ENCODE measurements at places on chromosomes 11 and 22.

DNA sequence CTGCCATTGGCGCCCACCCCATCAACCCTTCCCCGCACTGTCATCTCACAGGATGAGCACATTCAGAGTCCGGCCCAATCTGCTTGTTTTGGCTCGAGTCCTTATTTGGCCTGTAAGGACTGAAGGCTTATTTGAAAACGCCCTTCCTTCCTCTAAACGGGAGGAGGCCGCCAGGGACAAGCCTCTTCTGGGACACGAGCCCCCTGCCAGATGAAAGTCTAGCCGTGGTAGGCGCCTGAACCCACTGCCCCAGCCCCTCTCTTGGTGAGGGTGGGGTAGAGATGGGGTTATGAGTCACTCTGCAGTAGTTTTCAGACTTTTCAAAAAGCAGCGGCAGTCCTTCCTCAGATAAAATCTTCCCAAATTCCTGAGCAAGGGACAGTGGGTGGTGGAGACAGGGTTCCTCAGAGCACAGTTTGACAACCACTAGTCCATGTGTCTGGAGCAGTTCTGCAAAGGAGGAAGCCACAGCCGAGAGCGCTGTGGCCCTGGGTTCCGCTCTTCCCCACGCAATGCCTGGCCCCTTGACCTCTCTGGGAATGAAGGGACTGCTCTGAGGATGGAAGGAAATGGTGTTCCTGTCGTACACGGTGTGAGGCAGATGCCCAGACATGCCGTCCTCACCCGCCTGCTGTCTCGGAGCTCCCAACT is 57.0 kb downstream of the MYH9 start:
- no peak for DNase-seq

GRCh38 chr11:84958295-84958694 is 668.8 kb downstream of the DLG2 start:
- DNase-seq, result no peak

GRCh38 chr11:2168286-2169004 is 3.2 kb downstream of the TH start:
- DNase-seq, result no peak

DNA sequence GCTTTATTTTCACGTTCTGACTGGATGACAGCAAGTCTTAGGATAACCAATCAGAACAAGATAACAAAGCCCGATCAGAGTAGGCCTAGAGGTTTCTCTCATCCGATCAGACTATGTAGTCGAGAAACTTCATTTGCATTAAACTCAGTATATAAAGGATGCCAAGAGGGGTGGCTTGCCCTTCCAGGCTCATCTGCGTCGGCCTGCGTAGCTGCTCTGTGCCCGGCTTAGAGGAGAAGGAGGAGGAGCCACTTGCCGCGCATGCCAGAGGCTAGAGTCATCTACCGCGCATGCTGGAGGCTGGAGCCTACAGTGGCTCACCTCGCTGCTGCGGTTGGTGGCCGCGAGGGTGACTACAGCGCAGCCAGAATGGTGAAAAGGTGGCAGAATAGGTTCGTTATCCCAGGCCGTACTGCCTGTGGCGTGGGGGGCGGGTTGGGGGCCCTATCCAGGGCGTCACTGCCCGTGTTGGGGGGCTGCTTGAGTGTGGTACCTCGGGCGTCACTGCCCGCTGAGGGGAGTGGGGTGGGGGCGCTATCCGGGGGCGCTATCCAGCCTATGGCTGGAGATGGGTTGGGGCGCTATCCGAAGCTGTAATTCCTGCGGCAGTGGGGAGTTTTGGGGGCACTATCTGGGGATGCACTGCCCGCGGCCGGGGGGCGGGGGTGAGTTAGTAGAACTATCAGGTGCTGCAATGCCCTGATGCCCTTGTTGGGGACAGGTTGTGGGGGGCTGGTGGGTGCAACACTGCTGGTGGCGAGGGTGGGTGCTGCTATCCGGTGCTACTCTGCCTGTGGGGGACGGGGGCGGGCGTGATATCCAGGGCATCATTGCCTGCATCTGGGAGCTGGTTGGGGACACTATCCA is at the start of gene RFPL2:
TSS of gene RFPL2 (minus strand) at position 218 of the 867 bp plus-strand sequence. CDS start 2,622 bp downstream, outside the sequence.
- peak; percentile 89 for DNase-seq

GRCh38 chr22:37544955-37545702 is 15.2 kb upstream of the CDC42EP1 start:
- DNase-seq, result peak; percentile 81

DNA sequence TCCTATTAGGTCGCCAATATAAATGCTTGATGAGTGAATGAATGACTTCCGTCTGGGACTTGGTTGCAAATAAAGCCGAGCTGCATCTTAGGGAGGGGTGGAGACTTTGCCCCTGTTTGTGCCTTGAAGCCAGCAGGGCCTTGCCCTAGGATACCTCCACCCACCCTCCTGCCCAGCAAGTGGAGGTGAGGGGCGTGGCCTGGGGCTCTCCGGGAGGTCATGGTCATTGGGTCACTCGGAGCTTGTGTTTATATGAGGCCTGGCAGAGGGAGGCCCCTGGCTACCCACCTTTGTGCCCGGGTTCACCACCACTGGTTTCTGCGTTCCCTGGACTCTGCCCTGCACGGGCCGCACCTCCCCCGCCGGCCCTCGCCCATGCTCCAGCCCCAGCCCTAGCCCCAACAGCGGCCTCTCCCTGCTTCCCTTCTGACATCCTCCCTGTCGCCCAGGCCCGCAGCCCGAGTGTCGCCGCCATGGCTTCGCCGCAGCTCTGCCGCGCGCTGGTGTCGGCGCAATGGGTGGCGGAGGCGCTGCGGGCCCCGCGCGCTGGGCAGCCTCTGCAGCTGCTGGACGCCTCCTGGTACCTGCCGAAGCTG is 4.3 kb downstream of the MPST start:
- DNase-seq, result no peak

GRCh38 chr11:64851831-64852351 is 7.4 kb upstream of the CDC42BPG start:
- no peak for DNase-seq

- no peak for DNase-seq
These were observed 37.5 kb downstream of the KCNJ4 start for GRCh38 chr22:38417252-38418060.

GRCh38 chr11:64572143-64572542 is 18.9 kb upstream of the SLC22A12 start:
- DNase-seq, result no peak

DNA sequence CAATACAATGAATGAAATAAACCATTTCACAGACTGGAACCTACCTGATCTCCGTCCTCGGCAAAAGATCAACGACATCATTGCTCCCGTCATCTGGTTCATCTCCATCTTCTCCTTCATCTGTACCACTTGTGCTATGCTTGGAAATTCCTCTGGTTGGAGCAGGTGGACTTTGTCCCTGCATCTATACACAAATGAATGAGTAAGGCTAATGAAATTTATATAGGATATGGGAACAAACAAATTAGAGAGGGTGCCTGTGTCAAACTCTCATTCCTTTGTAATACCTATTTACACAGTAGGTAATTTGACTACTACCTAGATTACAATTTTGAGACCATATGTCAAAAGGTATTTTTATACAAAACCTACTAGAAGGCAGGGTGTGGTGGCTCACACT is 59.4 kb downstream of the F2 start:
- DNase-seq, result no peak

DNA sequence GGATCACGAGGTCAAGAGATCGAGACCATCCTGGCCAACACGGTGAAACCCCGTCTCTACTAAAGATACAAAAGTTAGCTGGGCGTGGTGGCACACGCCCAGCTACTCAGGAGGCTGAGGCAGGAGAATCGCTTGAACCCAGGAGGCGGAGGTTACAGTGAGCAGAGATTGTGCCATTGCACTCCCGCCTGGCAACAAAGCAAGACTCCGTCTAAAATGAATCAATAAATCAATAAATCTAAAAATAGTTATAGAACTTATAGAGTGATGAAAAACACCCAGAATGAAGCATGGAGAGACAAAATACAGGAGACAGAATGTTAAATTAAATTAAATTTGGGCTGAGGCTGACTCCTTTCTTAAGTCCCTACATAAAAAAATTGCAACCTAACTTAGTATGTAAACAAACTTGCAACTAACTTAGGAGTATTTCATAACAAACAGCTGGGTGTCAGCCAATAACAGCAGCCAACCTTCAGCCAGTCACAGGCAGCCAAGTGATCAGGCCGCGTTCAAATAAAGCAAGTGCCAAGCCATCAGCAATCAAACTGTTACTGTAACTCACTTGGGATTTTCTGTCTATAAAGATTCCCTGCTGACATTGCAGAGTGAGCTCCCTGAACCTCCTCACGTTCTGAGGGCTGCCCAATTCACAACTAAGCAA is 7.3 kb upstream of the TP53AIP1 start:
- DNase-seq, result peak; percentile 54

- DNase-seq, result no peak
These were observed 92.8 kb upstream of the DRD2 start for GRCh38 chr11:113567867-113568544.

- no peak for DNase-seq
These were observed 10.0 kb downstream of the KCNA4 start for GRCh38 chr11:30006876-30007275.

- DNase-seq, result no peak
These were observed 5.9 kb downstream of the DBX1 start for GRCh38 chr11:20154381-20154780.

All from left lung (tissue), 14 donors.